ENCODE measurements at places on chromosomes 7 and 10.

DNA sequence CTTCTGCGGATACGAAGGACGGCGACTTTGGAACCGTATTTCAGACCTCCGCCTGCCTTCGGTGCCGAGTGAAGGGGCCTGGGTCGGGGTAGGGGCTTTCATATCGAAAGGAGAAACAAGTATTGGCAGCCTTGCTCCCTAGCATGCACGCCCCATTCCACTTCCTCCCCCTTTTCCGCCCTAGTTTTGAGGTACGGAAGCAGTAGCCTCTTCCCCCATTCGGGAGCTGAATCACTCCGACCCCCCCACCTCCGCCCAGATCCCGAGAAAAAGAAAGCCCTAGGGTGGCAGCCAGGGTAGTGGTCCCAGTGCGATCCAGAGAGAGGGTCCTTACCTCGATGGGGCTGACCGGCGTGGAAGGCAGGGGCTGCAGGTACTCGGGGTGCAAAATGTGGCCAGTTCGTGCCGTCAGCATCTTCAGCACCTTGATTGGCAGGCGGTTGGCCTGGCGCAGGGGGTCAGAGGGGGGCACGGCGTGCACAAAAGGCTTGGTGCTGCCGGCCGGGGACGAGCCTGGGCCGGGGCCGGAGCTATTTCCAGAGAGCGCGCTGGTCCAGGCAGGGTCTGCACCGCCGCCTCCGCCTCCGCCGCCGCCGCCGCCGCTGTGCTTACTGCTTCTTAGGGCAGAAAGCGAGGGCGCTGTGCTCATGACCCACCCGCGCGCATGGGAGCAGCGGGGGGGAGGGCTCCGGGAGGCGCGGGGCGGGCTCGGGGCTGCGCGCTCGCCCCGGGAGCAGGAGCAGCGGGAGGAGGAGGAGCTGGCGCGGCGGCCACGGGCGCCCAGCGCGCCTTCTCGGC lies 594 bp downstream of the ZNF503 start:
- DNase-seq, result no peak

DNA sequence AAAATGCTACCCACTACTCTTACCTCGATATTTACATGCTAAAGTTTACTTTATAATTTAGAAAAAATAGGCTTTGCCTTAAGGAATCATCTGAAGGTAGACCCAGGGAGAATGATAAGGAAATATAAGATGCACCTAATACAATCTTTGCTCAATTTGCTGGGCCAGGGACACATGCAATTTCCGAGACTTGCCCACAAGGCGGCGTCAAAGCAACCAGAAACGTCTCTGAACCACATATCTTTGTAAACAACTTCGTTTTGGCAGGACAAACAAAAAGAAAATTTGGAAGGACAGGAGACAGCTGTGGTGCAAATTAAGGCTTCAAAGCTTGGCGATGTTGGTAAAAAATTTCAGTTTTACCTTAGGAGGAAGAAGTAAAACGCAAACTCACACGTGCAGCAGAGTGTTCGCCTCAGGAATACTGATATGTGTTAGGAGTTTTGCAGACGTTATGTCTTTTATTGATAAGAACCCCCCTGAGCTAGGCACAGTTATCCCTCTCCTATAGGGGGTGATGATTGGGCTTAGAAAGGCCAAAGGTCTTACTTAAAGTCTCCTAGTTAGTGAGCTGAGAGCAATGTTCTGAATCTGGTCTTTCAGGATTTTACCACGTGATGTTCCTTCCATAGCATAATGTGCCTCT lies 134.3 kb downstream of the PRKCQ start:
- peak; percentile 53 for DNase-seq

GRCh38 chr10:48227213-48227612 lies 47.3 kb downstream of the FRMPD2 start:
- no peak for DNase-seq

- no peak for DNase-seq
Observed at GRCh38 chr10:7370511-7370910, 40.3 kb downstream of the SFMBT2 start.

- no peak for DNase-seq
Observed at GRCh38 chr10:12949248-12949647, 52.3 kb downstream of the CCDC3 start.

DNA sequence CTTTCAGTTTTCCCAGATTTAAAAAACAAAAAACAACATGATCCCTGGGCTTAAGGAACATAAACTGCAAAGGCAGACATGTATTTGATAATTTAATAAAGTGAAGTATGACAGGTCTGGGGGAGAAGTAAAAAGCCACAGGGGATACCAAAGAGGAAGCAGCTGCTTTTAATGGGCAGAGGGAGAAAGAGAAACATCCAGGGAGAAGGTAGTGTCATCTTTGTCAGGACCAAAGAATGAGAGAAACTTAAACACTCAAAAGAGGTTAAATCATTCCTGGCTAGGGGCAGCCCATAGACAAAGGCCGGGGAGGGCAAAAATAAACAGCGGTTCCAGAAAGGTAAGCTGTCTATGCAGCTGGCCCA lies 94.5 kb downstream of the GRB10 start:
- DNase-seq, result no peak

GRCh38 chr10:117938104-117938503 lies 108.6 kb downstream of the RAB11FIP2 start:
- no peak for DNase-seq

DNA sequence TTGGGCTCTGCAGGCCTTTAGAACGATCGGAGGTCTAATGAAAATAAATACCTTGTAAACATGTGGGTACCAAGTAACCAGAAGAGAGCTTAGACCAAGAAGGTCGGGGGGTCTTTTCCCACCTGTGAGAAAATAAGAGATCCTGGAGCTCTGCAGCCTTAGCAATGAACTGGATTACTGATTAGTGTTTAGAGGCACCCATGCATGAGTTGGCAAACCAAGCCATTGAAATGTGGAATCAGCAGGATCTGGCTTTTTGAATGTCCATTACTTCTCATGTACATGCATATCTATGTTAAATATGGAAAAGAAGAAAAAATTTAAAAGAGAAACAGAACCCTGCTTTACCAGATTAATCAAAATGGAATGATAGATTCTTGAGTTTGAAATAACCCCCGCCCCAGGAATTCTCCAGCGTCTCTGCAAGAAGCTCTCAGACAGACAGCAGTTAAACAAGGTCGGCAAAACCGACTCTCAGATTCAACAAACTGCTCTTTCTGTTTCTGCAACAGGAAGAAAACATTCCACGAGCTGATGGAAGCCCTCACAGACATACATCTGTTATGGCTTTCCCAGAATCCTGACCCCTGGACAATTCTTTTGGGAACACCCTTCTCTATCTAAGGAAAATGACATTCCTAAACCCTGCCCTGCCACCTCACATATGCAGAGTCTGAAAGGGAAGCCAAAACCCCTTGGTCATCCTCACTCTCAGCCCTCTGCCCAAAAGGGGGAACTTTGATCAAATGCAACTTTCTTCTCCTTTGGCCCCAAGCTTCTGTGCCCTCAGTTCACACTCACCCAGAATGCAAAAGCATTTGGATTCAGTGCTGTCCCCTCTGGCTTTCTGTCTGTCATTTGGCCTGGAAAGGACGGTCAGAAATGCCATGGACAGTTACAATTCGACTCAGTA lies 78.7 kb upstream of the EN2 start:
- DNase-seq, result no peak

DNA sequence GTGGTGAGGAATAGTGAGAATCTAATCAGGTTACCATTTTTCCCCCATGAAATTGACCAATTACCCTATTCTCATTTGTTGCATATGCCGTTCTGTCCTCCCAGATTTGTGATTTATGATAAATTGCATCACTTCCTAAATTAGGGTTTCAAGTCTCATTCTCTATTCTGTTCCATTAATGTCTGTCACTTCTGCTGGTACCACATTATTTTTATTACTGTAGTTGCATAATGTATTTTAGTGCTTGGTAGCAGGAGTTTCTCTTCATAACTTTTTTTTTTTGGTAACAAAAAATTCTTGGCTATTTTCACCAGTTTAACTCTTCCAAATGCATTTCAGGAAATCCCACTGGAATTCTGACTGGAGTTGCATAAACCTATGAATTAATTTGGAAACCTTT lies 44.0 kb upstream of the FAM133B start:
- DNase-seq, result no peak

GRCh38 chr10:72800000-72800740 lies 93.4 kb upstream of the OIT3 start:
- no peak for DNase-seq

DNA sequence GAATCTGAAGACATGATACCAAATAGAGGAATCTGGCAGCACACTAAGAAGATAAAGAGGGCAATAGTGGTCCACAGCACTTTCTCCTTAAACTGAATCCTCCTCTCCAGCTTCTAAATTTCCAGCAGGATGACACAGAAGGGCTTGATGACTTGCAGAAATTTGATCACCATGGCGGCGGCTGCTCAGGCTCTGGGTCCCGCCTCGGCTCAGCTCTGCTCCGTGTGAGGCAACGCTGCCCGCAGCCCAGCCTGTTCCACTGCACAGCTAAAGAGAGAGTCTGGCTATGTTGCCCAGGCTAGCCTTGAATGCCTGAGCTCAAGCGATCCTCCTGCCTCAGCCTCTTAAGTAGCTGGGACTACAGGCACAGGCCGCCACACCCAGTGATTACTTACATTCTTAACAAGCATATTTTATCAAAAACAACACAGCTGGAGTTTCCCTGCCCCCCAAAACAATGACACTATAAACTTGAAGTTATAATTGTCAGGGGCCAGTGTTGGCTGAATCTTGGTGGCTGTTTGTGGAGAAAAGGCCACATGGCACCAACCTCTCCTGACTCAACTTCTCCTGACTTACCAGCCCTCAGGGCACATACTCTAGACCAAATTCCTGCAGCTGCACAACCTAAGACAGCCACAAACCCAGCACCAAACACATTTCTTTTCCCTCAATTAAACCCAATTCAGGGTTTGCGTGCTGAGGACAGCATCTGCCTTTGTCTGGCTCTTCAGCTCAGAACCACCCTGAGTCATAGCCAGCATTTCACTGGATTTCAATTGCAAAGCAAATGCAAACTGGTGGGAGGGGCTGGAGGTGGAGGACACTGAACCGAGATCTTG lies 11.6 kb upstream of the TNPO3 start:
- no peak for DNase-seq

- no peak for DNase-seq
Observed at GRCh38 chr10:86970162-86970981, 2.1 kb downstream of the ADIRF start.

DNA sequence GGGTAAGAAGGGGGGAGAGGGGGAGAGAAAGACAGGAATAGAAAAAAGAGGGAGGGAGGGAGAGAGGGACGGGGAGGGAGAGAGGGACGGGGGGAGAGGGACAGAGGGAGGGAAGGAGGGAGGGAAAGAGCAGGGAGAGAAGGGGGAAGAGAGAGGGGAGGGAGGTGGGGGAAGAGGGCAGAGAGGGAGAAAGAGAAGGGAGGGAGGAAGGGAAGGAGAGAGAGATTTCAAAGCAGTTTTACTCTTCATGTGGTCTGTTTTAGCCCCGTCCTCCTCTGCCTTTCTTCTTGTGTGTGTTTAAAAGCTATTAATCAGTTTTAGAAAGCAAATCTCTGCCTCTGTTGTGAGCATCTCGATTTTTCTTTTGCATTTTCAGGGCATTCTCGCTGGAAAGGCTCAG lies 237.0 kb downstream of the WDR37 start:
- DNase-seq, result no peak

DNA sequence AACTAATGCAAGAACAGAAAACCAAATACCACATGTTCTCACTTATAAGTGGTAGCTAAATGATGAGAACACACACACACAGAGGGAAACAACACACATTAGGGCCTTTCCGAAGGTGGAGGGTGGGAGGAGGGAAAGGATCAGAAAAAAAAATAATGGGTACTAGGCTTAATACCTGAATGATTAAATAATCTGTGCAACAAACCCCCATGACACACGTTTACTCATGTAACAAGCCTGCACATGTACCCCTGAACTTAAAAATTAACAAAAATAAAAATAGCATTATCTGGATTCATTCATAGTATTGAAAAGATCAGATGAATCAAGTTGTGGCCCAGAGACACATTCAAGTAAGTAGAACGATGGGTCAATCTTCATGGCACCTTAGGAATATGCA lies 159.5 kb upstream of the POT1 start:
- DNase-seq, result no peak

- DNase-seq, result no peak
Observed at GRCh38 chr7:34081935-34082334, 176.6 kb downstream of the BMPER start.

GRCh38 chr10:132899054-132899750 lies 43.2 kb downstream of the CFAP46 start:
- DNase-seq, result no peak

DNA sequence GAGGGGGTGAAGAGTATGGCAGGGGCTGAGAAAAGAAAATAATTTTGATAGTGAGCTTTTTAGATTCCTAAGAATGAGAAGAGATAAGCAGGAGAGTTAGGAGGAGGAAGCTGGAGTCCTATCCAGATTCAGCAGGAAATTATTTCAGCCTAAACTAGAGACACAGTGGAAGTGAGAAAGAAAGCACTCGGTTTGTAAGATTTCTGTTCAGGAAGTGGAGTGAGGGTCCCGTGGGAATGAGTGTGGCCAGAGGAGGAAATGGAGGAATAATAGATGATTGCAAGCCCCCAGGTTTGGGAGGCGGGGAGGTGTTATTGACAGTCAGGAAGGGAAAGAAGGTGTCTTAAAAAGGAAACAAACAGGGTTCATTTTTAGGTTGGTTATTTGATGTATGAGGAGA lies 84.8 kb upstream of the NRP1 start:
- DNase-seq, result no peak

- no peak for DNase-seq
Observed at GRCh38 chr10:108982159-108982558, 941.2 kb downstream of the XPNPEP1 start.

DNA sequence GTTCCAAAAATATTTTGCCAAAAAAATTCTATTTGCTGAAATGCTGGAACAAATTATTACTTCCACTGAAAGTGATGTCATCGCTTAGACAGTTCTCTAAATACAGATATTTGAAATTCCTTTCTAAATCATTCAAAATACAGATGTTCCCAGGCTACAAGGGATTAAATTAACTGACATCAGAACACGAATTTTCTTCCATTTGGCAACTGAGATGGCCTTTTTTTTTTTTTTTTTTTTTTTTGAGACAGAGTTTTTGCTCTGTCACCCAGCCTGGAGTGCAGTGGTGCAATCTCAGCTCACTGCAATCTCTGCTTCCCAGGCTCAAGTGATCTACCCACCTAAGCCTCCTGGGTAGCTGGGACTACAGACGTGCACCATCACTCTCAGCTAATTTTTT lies 57.0 kb downstream of the P4HA1 start:
- no peak for DNase-seq

DNA sequence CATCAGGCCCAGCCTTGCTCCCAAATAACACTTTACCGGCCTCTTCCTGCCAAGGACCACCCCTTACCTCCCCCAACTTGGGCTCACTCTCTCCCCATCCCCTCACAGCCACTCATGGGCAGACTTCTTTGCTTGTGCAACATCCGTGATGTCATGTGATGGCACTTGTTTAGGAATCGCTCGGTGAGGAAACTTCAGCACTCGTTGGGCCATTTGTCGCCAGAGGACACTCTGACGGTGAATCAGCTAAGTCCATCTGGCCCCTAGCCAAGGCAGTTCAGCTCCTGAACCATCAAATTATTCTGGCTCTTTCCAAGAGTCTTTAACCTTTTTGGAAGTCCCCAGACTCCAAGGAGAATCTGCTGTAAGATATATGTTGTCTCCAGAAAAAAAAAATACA lies 19.2 kb downstream of the BTBD16 start:
- no peak for DNase-seq

- no peak for DNase-seq
Observed at GRCh38 chr10:48885376-48885775, 54.3 kb downstream of the LRRC18 start.

GRCh38 chr7:13904007-13904406 lies 85.5 kb downstream of the ETV1 start:
- no peak for DNase-seq
